ENCODE measurements at places on chromosomes 11 and 22.

- no peak for DNase-seq
These were observed 14.6 kb downstream of the GLB1L2 start for GRCh38 chr11:134346101-134346975.

DNA sequence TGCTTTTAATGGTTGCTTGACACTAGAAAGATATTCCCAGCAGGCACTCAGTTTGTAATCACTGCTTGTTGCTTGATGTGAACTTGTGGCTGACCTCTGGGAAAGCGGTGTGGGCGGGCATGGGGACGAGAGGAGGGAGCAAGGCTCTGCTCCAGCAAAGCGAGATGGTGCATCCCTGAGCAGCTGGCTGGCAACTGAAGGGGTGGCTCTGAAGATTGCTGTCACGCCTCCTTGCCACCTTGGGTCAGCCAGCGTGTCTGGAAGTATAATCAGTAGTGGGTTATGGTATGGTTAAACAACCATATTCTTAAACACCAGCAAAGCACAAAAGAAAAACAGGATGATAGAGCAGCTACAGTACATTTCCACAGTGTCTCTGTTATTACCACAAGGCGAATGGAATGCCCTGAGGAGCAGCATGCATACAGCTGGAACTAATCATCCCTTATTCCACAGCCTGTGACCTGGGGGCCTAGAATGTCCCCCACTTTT lies 124.5 kb downstream of the TRIM44 start:
- no peak for DNase-seq

DNA sequence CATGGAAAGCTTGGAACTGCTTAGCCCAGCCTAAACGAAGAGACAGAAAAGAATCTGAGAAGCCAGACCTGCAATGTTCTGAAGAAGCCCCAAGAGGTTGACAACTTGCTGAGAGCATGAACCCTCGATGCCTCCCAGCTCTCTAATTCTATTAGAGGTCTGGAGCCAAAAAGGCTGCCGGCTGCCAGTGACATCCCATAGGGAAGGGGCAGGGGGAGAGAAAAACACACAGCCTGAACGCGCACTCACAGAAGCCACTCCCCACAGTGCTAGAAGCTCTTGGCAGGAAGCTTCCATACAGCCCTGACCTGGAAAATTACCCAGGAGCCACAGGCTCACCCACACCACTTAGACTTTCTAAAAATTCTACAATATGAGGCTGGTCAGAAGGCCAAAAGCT lies 18.3 kb downstream of the POLDIP3 start:
- DNase-seq = no peak

GRCh38 chr11:10518891-10519290 lies 22.1 kb downstream of the RNF141 start:
- DNase-seq = no peak

DNA sequence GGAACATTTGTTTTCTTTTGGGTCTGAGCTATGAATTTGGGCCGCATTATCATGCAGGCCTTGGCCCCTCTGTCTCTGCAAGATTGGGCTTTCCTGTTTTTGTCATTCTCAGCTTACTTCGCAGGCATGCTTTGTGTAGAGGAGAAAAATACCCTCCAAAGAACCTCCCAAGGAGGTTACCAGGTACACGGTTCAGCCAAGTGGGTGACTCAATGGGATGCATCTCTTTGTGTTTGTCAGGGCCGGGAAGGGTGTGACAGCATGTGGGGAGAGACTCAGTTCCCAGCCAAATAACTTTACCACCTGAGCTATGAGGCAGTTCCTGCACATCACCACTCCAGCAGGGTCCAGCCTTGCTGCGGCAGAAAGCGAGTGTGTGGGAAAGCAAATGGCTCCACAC lies 47.8 kb upstream of the CLDN5 start:
- no peak for DNase-seq

- DNase-seq = no peak
These were observed 155.1 kb downstream of the DDX10 start for GRCh38 chr11:108819957-108820356.

- no peak for DNase-seq
These were observed 47.9 kb upstream of the CCDC188 start for GRCh38 chr22:20198557-20199319.

DNA sequence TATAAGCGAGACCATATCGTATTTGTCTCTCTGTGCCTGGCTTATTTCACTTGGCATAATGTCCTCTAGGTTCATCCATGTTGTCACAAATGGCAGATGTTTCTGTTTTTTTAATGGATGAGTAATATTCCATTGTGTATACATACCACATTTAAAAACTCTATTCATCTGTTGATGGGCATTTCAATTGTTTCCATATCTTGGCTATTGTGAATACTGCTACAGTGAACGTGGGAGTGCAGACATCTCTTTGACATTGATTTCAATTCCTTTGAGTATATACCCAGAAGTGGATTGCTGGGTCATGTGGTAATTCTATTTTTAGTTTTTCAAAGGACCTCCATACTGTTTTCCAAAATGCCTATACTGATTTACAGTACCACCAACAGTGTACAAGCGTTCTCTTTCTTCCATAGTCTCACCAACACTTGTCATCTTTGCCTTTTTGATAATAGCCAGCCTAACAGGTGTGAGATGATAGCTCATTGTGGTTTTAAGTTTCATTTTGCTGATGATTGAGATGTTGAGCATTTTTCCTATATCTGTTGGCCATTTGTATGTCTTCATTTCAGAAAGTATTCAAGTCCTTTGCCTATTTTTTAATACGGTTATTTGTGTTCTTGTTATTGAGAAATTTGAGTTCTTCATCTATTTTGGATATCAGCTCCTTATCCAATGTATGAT lies 194.7 kb upstream of the E2F8 start:
- DNase-seq = no peak

DNA sequence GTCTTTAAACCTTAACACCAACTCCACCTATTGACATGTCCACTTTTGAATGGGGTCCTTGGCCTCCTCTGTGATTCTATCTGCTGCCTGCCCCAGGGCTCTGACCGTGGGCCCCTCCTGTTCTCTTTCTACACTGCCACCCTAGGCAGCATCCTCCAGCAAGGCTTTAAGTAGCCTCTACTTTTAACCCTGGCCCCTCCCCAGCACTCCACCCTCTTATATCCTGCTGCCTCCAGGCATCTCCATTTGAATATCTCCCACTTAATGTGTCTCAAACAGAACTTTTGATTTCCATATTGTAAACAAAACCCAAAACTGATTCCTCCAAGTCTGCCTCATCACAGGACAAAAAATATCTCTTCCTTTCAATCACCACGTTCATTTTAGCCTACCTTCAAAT lies 90.5 kb upstream of the ARHGAP32 start:
- DNase-seq = no peak

DNA sequence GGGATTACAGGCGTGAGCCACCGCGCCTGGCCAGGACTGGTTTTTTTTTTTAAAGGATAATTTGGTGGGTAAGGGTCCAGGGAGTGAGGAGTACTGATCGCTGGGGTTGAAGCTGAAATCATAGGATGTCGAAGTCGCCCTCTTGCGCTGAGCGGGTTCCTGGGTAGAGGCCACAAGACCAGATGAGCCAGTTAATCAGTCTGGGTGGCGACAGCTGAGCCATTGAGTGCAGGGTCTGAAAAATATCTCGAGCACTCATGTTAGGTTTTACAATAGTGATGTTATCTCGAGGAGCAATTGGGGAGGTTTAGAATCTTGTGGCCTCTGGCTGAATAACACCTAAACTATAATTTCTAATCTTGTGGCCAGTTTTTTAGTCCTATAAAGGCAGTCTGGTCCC lies 7.8 kb downstream of the APOL5 start:
- no peak for DNase-seq

All from NCI-H2081 (cell line).